ENCODE measurements at places on chromosomes 12 and 14. TPM values are rescaled to one million over a fixed set of nuclear protein-coding genes. Genes with fewer than 3 reads are reported as not detected.

Gene VPS33A
- 35.3 TPM for total RNA-seq

DNA sequence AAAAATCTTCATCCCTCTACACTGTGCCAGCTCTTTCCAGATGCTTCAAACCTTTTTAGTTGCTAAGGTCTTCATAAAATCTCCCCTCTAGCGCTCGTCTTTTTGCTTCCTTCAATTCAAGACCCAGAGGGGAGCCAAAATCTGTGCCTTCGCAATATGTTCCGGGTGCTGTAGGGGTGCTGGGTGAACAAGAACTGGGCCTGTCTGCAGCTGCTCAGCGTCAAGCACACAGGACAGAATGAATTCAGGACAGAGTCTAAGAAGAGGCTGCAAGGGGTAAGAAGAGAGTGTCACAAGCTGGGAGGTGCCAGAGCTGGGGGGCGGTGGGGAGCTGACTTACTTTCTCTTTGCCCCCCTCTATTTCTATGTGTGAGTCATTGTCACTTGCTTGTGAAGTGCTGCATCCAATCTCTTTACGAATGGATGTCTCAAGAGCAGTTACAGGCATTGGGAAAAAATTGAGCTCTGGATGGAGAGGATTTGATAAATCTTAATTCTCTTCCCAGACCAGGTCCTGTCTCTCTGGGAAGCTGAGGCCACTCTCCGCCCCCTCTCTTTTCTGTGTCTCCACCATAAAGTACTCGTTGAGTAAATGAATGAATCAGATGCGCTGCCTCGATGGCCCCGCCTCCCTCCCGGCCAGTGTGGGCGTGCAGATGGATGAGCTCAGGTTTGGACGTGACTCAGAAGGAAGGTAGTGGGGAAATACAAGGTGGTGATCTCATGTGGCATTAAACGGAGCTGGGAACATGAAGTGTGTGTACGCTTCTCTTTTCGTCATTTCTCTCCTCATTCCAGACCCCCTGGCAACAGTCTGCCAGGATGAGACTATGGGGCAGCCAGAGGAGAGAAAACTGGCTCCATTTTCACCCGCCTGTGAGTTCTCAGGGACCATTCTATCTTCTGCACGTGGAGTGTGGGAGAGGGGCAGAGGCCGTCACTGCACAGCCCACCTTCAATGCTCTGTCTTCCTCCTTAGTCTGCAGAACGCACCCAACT is 91.3 kb downstream of the TSPAN9 start:
- no peak for DNase-seq

DNA sequence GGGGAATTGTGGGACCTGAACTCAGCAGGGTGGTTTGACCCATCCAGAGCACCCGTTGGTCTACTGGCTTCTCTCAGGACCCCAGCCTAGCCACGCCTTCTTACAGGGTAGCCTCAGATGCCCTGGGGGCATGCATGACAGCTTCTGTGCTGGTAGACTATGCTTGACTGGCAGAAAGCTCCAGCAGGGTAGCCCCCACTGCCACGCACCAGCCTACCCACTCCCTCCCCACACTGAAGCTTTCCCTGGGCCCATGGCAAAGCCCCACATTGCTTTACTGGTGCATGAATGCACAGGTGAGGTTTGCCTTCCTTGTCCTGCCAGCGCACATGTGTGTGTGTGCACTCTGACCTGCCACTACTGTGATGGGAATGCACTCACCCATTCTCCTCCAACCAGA is 772.2 kb downstream of the LRFN5 start:
- peak; percentile 9 for DNase-seq

DNA sequence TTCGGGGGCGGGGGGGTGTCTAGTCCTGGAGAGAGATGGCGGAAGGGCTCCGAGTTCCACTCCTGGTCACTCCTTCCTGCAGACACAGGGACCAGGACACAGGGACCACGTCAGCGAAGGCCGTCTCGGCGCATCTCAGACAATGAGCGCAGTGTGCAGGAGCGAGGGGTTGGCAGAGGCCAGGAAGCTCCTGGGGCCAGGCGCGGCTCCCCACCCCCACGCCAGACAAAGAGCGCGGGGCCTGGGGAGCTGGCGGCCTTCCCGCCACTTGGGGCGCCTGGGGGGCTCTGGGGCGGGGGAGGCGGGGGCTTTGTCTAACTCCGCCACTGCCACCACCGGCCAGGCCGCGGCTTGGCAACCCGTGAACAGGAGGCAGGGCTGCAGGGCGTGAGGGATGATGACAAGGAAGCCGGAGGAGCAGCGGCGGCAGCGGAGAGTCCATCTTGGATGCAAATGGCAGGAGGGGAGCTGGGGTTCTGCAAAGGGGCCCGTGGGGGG is 2.2 kb downstream of the CDK2AP1 start:
- peak; percentile 78 for DNase-seq

- DNase-seq, result no peak
These were observed 38.2 kb upstream of the GNPNAT1 start for GRCh38 chr14:52829527-52830185.

All from WTC11 (cell line).